ENCODE measurements at places on chromosomes 5 and 9. TPM values are rescaled to one million over a fixed set of nuclear protein-coding genes. Genes with fewer than 3 reads are reported as not detected.

The SLC34A1 gene
- not detected for total RNA-seq

- DNase-seq = no peak
- H3K4me3 ChIP-seq = no peak overlapping the region
- H3K27me3 ChIP-seq = no peaks in the 10 kb centered on the region
- H3K4me1 ChIP-seq = peaks cover 30% of the 10 kb centered on the region
- H3K27ac ChIP-seq = peak overlapping the region; percentile 80
Measured at GRCh38 chr9:112059145-112059965, 115.7 kb downstream of the SUSD1 start.

DNA sequence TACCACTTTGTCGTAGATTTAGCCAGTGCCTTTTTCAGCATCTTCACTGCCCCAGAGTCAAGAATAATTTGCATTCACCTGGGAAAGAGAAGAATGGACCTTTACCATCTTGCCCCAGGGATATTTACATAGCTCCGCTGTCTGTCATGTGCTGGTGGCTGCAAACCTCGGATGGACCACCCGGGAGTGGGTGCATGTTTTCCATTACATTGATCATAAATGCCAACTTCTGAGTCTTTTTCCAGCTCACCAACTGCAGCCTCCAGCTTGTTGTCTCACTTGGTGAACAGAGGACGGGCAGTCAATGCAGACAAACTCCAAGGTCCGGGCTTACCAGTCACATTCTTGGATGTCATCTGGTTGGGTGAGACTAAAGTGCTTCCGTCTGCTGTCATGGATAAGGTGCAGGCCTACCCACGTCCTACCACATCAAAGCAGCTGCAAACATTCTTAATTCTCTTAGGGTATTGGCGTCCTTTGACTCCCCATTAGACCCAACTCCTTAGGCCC lies 155.8 kb upstream of the APC start:
- H3K27ac ChIP-seq = no peak overlapping the region
- no peak overlapping the region for H3K4me3 ChIP-seq
- no peak for DNase-seq
- H3K36me3 ChIP-seq = no peaks in the 10 kb centered on the region

- H3K36me3 ChIP-seq = no peaks in the 10 kb centered on the region
- peaks cover 38% of the 10 kb centered on the region for H3K4me1 ChIP-seq
- H3K4me3 ChIP-seq = peak overlapping the region; percentile 73
- no peak for DNase-seq
- peak overlapping the region; percentile 80 for H3K27ac ChIP-seq
Measured at GRCh38 chr9:85742597-85742936, 813 bp upstream of the AGTPBP1 start.

GRCh38 chr9:93072383-93072795 lies 13.9 kb downstream of the SUSD3 start:
- H3K27me3 ChIP-seq = peaks cover 45% of the 10 kb centered on the region
- DNase-seq = no peak
- peak overlapping the region; percentile 20 for H3K4me3 ChIP-seq
- H3K4me1 ChIP-seq = peaks cover 17% of the 10 kb centered on the region

GRCh38 chr9:123669346-123669745 lies 260.6 kb downstream of the DENND1A start:
- H3K4me3 ChIP-seq = no peak overlapping the region
- no peak for DNase-seq
- H3K27ac ChIP-seq = no peak overlapping the region
- H3K4me1 ChIP-seq = no peaks in the 10 kb centered on the region
- peaks cover 33% of the 10 kb centered on the region for H3K36me3 ChIP-seq
